ENCODE measurements at places on chromosomes 3 and 15.

DNA sequence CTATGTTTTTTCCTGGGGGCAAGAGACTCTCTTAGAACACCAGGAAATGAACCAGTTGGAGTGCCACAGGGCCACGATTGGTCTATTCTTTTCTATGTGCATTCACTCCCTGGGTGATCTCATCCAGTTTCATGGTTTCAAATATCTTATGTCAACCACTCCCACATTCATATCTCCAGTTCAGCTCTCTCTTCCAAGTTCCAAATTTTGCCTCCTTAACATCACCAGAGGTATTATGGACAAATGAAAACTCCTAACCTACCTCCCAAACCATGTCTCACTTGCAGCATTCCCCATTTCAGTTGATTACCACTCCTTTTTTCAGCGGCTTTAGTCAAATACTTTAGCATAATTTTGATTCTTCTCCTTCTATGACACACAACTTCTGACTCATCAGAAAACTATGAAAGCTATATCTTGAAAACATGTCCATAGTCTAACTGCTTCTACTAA lies 203.1 kb upstream of the SEMA6D start:
- no peak for DNase-seq

DNA sequence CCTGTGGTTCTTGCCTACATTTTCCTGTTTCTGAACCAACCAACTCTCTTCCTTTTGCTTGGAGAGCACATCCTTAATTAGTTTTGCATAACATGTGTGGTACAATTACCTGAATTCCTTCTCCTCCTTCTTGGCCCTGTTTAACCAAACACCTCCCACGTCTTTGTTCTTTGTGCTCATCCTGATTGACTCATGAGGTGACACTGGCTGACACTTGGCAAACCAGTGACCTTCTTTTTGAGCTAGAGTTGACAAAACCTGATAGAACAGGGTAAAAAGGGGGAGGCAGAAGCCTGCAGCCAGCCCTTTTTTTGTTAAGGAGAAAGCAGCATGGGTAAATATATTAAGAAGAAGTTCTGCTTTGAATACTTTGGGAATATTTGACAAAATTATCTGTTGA lies 99.2 kb upstream of the SAMMSON start:
- DNase-seq, result no peak

DNA sequence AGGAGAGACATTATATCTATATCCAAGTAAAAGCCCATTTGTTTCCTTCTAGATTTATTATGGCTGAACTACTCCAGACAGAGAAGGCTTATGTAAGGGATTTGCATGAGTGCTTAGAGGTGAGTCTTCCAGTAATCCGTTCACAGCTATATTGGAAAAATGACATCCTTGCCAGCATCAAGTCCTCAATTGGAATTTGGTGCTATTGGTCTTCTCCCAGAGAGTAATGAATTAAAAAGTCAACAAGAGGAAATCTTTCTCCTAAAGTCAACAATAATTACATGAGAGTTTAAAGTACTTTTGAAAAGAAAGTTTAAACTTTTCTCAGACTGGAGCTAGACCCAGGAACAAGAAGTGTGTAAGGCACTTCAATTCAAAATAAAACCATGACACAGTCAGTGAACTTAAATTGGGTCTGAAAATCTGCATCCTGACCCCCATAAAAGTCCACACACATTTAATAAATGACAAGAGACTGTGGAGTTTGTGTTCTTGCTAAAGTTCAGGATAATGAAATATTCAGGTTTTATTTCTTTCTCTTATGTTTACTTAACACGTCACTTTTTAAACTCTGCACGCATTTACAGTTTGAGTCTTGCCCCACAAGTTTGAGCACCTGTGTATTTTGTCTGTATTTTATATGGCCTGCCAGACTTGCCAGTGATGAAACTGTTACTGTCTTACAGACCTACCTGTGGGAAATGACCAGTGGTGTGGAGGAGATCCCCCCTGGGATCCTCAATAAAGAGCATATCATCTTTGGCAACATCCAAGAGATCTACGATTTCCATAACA lies 268.2 kb upstream of the UMPS start:
- no peak for DNase-seq

GRCh38 chr15:63630036-63630751 lies 33.0 kb downstream of the FBXL22 start:
- DNase-seq, result no peak

- no peak for DNase-seq
Measured at GRCh38 chr15:60546744-60547143, 67.8 kb upstream of the ICE2 start.

DNA sequence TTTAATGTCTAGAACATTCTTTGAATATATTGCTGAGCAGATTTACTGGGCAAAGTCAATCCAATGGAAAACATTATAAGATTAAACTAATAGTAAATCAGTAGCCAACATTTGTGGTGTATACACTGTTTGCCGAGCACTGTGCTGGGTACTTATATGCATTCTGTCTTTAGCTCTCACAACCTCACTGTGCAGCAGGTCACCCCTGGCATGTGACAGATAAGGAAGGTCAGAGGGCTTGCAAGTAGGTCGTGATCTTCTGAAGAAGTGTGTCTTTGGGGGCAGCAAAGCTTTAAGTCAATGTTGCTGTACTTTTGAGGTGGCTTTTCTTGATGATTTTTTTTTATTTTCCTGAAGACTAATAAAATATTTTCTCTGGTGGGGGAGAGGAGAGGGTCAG lies 62.2 kb downstream of the TCAIM start:
- no peak for DNase-seq

GRCh38 chr3:141231952-141232823 lies 563 bp downstream of the PXYLP1 start:
- no peak for DNase-seq

DNA sequence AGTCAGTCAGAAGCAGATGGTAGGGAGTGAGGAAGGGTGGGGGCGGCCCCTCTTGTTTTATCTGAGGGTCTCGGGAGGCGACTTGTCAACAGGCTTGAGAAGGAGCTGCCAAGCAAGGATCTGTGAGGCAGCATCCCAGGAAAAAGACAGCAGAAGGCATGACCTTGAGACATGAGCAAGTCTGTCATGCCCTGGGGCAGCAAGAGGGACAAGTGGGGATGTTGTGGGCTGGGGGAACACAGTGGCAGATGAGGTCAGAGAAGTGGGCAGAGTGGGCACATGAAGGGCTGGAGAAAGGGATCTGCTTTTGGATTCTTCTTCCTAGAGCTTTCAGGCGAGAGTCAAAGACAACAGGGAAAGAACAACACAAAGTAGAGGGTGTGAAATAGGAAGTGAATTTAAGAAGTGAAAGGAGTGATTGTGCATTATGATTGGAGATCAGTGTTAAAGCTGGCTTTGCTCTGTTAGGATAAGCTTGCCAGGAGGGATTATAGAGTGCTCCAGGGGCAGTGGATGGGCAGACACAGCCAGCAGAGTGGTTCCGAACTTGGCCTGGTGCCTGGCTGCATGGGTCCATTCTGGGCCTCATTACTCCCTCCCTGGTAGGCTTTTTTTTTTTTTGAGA lies 73.3 kb downstream of the USP13 start:
- no peak for DNase-seq

DNA sequence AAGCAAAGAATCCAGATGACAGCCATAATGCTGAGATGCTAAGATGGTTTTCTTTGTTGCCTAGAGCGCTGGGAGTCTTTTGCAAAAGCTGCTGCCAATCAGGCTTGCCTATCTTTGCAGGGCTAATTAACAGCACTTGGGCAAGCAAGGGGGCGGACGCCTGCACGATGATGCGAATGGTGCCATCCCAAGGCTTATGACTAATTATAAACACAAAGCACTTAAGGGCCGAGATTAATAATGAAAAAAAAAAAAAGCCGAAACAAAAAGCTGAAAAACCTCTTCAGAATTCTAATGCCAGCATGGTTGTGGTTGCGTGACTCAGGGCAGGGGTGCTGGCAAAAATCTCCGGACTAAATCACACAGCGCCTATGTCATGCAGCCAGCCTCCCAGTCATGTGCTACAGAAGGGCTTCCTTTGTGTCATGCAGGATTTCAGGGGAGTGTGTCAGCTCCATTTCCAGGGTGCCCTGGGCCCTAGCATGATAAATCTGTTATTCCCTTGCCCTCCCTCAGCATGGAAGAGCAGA lies 185.0 kb upstream of the ANKRD28 start:
- DNase-seq, result no peak

GRCh38 chr3:154615471-154615870 lies 185.5 kb upstream of the GPR149 start:
- no peak for DNase-seq

- no peak for DNase-seq
Measured at GRCh38 chr15:31376511-31376910, 49.9 kb downstream of the KLF13 start.

GRCh38 chr15:68176601-68177000 lies 28.5 kb downstream of the CALML4 start:
- DNase-seq, result no peak

- DNase-seq, result no peak
Measured at GRCh38 chr3:157026091-157026490, 133.9 kb downstream of the CCNL1 start.

DNA sequence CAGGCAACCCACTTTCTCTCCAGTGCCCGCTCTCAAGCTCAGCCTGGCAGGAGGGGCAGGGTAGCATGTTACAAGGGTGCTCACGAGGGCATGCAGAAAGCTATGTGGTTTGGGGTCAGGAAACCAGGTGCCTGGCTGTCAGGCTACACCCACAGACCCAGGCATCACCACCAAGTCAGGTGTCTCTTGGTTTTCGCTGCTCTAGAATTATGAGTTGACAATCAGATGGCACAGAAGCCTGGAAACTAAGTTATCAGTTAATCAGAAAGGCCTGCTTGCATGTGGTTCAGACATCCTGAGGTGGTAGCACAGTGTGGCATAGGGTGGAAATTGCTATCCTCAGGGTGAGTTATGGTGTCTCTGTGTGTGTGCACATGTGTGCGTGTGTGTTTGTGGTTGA lies 16.2 kb upstream of the CCR9 start:
- DNase-seq, result no peak

DNA sequence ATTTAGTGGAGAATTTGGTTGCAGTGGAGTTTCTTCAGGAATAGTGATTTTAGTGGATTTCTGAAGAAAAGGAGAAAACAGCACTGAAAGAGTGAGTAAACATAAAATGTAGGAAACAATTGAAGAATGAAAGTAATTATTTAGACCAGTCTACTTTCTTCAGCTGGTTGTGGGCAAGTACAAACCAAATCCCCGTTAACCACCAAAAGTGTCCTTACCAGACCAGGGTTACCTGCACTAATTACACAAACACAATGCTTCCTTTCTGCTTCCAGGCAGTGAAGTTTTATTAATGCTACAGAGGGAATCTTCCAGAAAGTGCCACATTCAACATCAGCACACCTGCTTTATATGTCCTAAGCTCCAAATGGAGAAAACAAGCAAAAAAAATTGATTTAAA lies 248.0 kb upstream of the TBC1D5 start:
- no peak for DNase-seq

DNA sequence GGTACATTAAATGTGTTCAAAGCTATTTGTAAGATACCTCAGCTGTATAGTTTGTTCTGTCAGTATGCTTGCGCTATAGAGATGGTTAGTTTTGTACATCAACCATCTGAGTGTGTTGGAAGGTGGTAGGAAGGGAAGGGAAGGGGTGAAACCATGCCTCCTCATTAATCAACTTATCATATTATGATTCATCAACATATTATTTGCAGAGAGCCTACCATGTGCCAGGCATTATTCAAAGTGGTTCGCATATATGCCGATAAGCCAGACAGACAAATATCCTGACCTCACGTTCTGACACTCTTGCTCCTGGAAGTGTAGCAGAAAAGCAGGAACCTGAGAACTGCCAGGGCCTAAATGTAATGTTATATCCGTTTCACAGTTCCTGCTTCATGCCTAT lies 248.1 kb upstream of the NR2E3 start:
- DNase-seq, result no peak

GRCh38 chr15:49495993-49496753 lies 73.1 kb downstream of the FGF7 start:
- no peak for DNase-seq

DNA sequence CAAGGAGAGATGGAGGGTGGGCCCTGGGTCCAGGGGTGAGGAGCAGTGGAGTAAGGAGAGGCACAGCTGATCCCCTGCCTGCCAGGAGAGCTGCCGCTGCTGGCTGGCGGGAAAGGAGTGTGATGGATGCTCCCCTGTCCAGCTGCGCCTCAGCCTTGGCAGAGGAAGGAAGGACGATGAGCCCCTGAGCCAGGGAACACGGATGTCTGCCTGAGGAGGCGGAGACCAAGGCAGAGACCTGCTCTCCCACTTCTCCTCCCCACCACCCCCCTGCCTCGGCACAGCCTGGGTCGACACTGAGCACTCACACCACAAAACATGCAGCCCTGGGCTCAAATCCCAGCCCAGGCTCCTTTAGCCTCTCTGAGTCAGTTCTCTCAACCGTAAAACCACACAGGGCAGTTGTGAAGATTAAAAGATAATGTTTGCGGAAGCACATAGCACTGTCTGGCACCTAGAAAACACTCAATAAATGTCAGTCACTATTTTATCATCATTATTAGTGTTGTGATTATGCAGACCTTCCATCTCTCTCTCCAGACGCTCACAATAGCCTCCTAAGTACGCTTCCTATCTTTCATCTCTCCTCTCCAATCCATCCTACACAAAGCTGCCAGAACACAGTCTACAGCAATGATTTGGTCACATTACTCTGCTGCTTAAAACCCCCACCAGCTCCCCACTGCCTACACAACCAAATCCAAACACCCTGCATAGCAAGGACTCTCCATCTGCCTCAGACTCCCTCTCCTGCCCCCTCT lies 52.2 kb downstream of the SEMA5B start:
- DNase-seq, result no peak

GRCh38 chr15:67593562-67593961 lies 51.1 kb downstream of the MAP2K5 start:
- no peak for DNase-seq

DNA sequence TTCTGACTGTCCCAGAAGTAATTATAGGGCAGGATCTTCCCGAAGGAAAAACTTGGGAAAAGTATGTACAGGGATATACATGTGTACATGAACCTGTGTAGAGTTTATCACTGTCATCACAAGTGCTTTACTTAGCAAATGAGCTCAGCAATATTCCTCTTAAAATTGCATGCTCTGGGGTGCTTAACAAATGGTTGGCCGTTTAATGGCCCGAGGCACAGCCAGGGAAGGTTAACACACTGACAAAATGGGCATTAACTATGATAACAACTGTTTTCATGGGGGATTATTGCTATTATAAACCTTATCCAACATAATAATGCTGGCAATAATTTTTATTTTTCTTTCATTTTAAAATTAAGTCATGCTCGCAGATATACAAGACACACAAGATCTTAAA lies 459.3 kb downstream of the TUSC7 start:
- DNase-seq, result no peak

DNA sequence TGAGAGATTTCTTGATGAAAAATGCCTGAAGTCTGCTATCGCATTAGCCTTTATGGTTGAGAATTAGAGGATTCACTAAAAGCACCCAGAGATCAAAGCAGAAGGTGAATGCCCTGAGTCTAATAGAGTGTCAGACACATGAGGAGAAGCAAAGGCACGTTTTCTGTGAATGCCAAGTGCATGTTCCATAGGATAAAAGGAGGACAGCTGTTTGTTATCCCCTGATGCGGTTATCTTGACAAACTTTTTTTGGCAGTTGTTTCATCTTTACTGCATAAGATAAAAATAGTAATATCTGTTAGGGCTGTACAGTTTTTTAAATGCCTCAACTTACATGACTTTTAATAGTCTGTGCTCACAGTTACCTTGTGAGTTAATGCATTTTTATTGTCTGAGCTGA lies 65.3 kb upstream of the CD96 start:
- DNase-seq, result no peak

GRCh38 chr15:99303907-99304306 lies 52.6 kb downstream of the LRRC28 start:
- DNase-seq, result no peak

- DNase-seq, result no peak
Measured at GRCh38 chr3:30426293-30426993, 180.0 kb upstream of the TGFBR2 start.

Data from iPS DF 19.7 (cell line).